ENCODE measurements at places on chromosomes 16 and 17. TPM values are rescaled to one million over a fixed set of nuclear protein-coding genes. Genes with fewer than 3 reads are reported as not detected.

- ATAC-seq, result peak; percentile 9
These were observed 2.4 kb upstream of the SDK2 start for GRCh38 chr17:73646409-73647300.

The AGRP gene
- not detected for total RNA-seq

- ATAC-seq, result no peak
These were observed 126.3 kb downstream of the BANP start for GRCh38 chr16:88077328-88078108.

GRCh38 chr17:3892095-3892998 lies 506 bp downstream of the CAMKK1 start:
- ATAC-seq, result peak; percentile 42

DNA sequence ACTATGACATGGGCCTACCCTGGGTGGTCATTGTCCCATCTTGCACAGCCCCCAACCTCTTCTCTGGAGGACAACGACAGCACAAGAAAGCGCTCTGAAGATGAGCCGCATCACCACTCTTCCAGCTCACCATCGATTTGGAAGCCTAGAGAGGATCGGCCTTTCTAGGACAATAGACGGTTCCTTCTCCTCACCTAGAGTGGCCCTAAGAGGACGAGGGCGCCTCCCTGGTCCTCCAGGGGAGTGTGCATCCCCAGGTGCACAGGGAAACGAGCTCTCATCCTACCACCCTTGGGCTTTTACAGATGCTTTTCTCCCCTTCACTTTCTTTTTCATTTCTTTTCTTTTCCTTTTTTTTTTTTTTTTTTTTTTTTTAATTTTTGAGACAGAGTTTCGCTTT lies 20.3 kb upstream of the SLC52A1 start:
- ATAC-seq, result no peak

- peak; percentile 86 for ATAC-seq
These were observed 306.9 kb upstream of the RBFOX1 start for GRCh38 chr16:7025616-7026190.

GRCh38 chr16:12639044-12639443 lies 164.6 kb downstream of the CPPED1 start:
- no peak for ATAC-seq

The NPIPA1 gene
- total RNA-seq, result 36.2 TPM

DNA sequence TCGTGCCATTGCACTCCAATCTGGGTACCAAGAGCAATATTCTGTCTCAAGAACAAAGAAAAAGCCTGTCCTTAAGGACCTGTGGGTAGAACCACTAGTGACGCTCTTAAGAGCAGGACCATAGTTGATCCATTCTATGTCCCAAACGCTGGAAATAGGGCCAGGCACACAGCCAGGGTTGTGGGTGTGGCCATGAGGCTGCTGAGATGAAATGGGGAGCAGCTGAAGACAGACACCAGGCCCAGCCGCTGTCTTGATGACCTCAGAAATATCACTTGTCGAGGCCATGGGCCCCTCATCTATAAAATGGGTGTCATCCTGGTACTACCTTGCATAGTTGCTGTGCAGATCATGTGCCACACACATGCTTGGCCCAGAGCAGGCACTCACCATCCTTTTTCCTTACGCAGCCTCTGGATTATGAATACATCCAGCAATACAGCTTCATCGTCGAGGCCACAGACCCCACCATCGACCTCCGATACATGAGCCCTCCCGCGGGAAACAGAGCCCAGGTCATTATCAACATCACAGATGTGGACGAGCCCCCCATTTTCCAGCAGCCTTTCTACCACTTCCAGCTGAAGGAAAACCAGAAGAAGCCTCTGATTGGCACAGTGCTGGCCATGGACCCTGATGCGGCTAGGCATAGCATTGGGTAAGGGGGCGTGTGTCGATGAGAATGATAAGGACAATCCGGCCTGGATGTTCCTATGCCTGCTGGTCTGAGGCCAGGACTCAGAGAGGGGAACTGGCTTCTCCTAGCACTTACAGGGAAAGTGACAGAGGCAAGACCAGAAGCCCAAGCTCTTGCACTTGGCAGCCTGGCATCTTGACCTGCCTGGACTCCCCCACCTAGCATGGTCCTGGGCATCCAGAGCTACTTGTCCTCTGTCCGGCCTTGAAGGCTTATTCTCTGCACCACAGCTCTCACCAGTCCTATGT lies 25.5 kb downstream of the CDH5 start:
- no peak for ATAC-seq

DNA sequence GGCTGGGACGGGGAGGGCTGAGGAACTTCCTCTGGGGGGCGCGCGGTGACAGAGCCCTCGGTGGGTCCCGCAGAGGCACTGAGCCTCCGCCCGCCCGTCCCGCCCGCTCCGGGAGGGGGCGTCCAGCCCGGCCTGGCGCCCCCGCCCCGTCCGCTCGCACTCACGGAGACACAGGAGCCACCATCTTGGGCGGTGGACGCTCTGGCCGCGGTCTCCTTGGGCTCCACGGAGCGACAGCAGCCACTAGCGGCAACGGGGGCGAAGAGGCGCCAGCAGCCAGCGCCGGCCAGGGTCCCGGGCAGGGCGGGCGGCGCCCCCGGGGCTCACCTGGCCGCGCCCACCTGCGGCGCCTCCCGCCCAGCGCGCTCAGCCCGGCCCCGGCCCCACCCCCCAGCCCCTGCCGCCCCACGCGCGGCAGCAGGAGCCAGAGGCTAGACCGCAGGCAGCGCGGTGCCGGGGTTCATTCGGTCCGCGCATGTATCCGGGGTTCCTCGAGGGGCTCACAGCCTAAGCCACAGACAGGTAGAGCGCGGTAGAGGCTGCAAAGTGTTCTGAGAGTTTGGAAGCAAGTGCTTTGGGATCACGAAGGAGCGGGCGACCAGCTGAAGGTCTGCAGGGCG lies at the start of gene C17orf113:
Gene C17orf113 (minus strand): TSS at position 209 of the 620 bp plus-strand sequence. CDS start 7,225 bp downstream, outside the sequence.
- peak; percentile 89 for ATAC-seq

- ATAC-seq, result peak; percentile 17
These were observed 14.1 kb downstream of the CFAP20 start for GRCh38 chr16:58114827-58115825.

The LAT gene
- 6.2 TPM for total RNA-seq

The RNFT1 gene
- 8.8 TPM for total RNA-seq

DNA sequence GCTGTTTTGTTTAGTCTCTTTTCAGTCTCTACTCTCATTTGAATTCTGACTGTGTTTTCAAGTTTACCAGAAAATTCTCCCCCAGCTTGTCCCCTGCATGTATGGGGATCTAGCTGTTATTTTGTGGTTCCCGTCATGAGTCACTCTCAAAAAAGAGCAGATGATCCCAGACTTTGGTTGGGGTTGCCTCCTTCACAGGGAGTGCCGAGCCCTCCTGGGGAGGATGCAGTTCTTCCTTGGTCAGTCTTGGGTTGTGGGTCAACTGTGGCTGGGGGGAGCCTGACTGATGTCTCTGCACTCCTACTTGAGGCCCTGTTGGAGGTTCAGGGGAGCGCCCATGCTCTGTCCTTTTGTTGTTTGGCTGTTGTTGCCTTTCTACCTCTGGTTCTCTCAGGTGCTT lies 37.7 kb downstream of the EPN2 start:
- ATAC-seq, result no peak

The CYLD gene
- total RNA-seq, result 19.8 TPM

DNA sequence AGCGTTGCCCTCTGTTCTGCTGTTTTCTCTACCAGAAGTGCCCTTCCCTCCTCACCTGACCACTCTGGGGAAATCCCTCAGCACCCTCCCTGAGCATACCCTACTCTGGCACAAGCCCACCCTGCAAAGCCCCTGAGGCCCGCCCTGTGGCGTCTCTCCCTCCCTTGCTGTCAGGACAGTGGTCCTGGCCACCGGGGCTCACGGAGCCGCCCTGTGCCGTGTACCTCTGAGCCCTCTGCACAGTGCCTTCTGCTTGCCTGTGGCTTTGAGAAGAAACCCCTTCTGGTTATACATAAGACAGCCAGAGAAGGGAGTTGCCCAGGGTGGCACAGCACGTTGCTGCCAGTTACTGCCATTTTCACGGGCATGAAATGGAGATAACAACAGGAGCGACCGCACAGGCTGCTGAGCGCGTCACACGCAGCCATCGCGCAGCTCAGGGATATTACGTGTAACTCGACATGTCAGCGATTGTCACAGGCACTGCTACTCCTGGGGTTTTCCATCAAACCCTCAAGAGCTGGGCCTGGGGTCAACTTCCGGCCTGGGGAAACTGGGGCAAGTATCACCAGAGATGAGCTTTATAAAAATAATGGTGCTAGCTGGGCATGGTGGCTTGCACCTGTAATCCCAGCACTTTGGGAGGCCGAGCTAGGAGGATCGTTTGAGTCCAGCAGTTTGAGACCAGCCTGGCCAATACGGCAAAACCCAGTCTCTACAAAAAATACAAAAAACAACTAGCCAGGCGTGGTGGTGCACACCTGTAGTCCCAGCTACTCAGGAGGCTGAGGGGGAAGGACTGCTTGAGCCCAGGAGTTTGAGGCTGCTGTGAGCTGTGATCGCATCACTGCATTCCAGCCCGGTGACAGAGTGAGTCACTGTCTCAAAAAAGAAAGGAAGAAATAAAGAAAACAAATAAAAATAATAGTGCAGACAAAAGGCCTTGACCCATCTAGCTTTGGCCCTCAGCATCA lies 14.8 kb downstream of the SCGB1C2 start:
- peak; percentile 27 for ATAC-seq

DNA sequence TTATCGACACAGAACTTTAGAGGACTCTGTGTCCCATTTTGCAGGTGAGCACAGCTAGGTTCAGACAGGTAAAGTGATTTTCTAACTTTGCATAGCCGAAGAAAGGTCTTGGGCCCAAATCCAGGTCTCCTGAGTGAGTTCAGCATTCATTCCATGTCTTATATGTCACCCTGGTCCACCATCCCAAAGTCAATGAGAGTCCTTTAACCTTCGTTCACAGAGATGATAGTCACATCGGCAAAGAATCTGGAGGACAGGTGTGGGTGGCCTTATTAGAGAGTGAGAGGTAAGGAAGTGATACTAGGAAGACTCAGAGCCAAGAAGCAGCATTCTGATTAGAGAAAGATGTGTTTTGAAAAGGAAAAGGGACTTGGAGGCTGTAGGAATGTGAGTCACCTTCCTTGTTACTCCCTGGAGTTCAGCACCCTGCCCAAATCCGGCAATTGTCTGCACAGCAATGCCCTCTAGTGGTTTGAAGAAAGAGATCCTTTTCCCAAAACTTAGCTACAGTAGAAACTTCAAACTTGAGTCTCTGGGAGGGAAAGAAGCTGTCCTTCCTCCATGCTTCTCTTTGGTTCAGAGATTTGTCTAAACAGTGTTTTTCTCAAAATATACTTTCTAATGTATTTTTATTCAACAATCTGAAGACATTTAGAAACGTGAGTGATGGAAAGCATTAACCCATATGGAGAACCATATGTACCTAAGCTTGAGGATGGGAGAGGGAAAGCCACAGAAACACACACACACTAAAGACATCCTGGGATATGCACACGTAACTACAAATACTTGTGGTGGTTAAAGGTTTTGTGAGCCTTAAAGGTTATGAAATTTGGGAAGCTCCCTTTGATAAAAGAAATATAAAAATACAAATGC lies 96.4 kb upstream of the SHISA6 start:
- no peak for ATAC-seq

Measured in motor neuron (in vitro differentiated cells).